ENCODE measurements at places on chromosomes 6 and 20. TPM values are rescaled to one million over a fixed set of nuclear protein-coding genes. Genes with fewer than 3 reads are reported as not detected.

DNA sequence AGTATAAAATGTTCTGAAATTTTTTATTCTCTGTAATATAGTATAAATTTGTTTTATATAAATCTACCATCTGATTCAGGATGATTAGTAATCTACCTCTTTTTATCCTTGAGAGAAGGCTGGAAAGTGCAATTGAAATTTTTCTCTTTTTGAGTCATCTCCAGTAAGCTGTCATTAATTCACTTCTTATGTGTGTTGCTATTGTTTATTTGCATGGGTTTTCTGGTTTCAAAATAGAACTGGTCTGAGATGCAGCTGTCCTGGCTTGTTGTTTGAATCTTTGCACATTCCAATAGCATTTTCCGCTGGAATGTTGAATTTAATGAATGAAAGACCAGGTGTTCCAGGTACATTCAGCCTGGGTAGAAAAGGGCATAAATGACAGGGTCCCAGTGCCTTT lies 24.3 kb upstream of the TAB2 start:
- DNase-seq: no peak

Gene SYCP2
- total RNA-seq: 2.4 TPM

- no peak for DNase-seq
Observed at GRCh38 chr6:84605298-84605697, 159.1 kb downstream of the TBX18 start.

- no peak for DNase-seq
Observed at GRCh38 chr6:40700006-40700580, 112.9 kb upstream of the LRFN2 start.

DNA sequence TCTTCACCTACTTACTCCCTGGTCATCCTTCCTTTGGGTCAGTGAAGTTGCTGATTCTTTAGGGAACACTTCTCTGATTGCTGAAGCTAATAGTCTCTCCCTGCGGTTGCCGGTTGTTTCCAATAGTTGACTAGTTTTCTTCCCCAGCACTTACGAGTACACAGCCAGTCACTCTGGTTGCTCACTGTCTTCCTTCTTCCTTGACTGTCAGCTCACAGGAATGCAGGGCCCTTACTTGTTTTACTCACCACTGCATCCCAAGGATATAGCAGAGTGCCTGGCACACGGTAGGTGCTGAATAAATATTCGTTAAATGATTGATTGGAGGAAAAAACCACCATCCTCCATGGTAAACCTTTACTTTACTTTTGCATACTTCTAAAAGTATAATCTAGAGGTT lies 345.0 kb downstream of the QKI start:
- no peak for DNase-seq

- no peak for DNase-seq
Observed at GRCh38 chr20:24504331-24505285, 35.2 kb downstream of the SYNDIG1 start.

GRCh38 chr20:19697415-19697814 lies 60.6 kb upstream of the RIN2 start:
- DNase-seq: no peak

Gene ZHX3
- 98.6 TPM for total RNA-seq
